Stimulated activated CD8-positive, alpha-beta memory T cell treated with anti-CD3 and anti-CD28 coated beads, Interleukin-7, amount 100 ng/mL, for 4 hours (primary cell): ENCODE measurements at places on chromosomes 5 and 9.

GRCh38 chr9:33921967-33922895 lies 105.3 kb downstream of the UBE2R2 start:
- no peak for DNase-seq

DNA sequence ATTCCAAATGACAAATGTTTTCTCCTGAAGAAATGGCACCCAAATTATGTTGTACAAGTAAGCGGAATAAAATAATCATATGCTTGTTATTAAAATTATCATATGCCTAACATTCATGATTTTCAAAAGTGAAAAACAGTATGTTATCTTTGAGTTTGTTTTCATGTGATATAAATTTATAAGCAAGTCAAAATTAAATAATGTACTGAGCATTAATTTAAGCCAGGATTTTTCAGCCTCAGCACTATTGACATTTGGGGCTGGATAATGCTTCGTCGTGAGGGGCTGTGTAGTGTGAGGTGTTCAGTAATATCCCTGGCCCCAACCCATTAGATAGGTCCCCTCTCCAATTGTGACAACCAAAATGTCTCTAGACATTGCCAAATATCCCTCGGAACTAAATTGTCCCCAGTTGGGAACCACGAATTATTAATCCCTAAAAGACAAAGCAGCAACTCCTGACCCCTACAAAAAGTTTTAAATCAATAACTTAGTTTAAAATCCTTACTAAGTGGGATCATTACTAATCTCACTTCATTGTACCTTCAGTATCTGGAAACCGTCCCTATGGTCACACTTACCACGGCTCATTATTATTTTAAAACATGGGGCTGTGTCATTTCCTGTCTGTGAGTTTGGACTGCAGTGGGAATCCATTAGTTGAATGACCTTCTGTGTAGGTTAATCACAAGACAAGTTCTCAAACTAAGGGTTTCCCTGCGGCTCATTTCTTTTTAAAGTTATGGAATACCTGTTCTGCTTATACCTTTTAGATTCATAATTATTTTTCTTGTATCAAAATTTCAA lies 1.3 kb upstream of the NNT start:
- no peak for DNase-seq

- no peak for DNase-seq
These were observed 38.2 kb upstream of the UBAP2 start for GRCh38 chr9:34086864-34087263.

DNA sequence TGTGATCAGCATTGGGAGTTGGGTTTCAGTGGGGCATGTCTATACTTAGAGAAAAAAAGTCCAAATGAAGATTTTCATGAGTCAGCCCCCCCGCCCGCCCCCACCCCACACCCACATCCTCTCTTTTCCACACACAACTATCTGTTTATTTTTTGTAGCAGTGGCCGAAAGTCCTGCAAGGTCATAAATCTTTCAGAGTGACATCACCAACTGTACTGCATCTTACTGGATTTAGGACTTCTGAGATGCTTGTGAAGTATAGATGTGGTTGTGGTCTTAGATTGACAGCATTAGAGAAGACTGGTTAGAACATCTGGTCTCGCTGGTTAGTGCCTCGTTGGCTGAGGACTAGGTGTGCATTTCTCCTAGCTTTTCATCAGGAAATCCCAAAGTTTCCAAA lies 7.3 kb upstream of the ROPN1L start:
- DNase-seq, result no peak

GRCh38 chr9:120774719-120775118 lies 18.5 kb downstream of the FBXW2 start:
- no peak for DNase-seq
